T-cell (primary cell): ENCODE measurements at places on chromosomes 12 and 14. TPM values are rescaled to one million over a fixed set of nuclear protein-coding genes. Genes with fewer than 3 reads are reported as not detected.

TAS2R46 gene
- 1.4 TPM for total RNA-seq

FOXG1 gene
- not detected for total RNA-seq

- DNase-seq: no peak
Observed at GRCh38 chr12:123657211-123657610, 13.7 kb upstream of the TCTN2 start.

GRCh38 chr14:58272588-58273372 lies 25.6 kb upstream of the ARID4A start:
- DNase-seq: no peak

- no peak for DNase-seq
Observed at GRCh38 chr14:47678993-47679392, 3.6 kb upstream of the MDGA2 start.

DNA sequence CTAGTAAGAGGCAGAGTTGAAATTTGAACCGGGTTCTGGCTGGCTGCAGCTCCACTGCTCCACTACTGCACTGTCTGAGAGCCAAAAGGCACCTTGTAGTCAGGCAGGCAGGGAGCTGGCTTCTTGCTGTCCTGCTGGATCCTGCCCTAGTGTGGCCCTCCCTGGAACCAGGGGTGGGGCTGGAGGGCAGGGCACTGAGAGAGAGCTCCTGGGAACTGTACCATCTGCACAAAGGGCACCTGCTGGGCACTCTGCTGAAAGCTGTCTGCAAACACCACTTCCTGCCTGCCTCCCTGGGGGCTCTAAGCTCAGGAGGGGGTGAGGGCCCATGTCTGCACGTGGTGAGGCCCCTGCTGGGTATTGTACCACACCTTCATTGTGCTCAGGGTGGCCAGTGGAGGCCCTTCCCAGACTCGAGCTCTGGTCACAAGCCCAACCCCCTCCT lies 19.0 kb upstream of the TCL1B start:
- no peak for DNase-seq

DNA sequence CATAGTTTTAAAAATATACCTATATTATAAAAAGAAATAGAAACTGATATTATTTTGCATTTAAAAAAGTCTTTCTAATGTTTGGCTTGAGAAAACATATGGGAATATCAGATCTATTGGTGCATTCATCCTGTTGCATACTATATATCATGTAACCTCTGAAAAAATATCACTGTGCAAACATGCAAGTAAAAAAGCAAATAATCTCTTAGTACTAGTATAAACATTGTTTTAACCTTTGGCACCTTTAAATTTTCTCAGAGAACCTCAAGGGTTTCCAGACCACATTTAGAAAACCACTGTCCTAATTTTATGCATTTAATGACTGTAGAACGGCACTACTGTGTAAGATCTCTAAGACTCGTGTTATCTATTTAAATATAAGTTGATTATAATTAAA lies 416.8 kb downstream of the LRFN5 start:
- no peak for DNase-seq

GRCh38 chr12:2288875-2289274 lies 236.1 kb downstream of the CACNA1C start:
- no peak for DNase-seq

DNA sequence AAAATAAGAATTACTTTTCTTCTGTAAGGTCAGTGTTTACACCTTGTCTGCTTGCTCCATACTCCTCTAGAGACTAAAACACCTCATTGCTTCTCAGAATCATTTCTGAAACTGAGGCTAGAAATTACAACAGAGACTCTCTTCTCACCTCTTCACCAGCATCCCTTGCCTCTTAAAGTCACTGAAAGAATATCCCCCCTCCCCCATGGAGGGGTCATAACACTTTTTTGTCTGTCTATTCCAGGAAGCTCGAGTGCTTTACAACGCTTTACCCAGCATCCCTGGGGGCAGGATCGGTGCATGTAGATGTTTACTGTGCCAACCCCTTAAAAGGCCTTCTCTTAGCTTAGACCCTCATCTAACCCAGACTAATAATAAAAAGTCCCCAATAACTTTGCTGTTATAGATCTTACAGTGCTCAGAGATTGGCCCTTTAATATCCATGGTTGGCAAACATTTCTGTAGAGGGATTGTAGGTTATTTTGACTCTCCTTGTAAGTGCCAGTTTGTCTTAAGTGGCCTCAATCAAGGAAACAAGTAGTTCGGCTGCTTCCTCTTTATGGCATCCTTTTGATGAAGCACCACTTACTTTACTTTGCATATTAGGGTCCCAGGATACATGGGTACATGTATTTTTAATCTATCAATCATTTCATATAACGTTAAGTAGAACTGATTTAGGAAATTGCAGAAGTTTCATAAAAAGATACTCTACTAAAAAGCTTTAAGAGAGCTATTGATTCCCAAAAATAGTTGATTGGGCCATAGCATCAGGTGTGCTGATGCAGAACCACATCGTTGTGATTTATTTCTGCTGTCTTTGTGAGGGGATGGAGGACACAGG lies 29.3 kb downstream of the PRKCH start:
- peak; percentile 27 for DNase-seq

GRCh38 chr12:114396869-114397719 lies 8.8 kb downstream of the TBX5 start:
- no peak for DNase-seq
